ENCODE measurements at places on chromosomes 1 and 21. TPM values are rescaled to one million over a fixed set of nuclear protein-coding genes. Genes with fewer than 3 reads are reported as not detected.

Gene SH2D2A
- total RNA-seq: 5.5 TPM

Gene GSTM1
- total RNA-seq: 54.1 TPM

Gene DNALI1
- 43.0 TPM for total RNA-seq

Gene CDC42
- 290 TPM for total RNA-seq

Gene TNFRSF25
- total RNA-seq: 25.9 TPM

Gene CD1B
- not detected for total RNA-seq
